ENCODE measurements at places on chromosomes 3 and 15. TPM values are rescaled to one million over a fixed set of nuclear protein-coding genes. Genes with fewer than 3 reads are reported as not detected.

DNA sequence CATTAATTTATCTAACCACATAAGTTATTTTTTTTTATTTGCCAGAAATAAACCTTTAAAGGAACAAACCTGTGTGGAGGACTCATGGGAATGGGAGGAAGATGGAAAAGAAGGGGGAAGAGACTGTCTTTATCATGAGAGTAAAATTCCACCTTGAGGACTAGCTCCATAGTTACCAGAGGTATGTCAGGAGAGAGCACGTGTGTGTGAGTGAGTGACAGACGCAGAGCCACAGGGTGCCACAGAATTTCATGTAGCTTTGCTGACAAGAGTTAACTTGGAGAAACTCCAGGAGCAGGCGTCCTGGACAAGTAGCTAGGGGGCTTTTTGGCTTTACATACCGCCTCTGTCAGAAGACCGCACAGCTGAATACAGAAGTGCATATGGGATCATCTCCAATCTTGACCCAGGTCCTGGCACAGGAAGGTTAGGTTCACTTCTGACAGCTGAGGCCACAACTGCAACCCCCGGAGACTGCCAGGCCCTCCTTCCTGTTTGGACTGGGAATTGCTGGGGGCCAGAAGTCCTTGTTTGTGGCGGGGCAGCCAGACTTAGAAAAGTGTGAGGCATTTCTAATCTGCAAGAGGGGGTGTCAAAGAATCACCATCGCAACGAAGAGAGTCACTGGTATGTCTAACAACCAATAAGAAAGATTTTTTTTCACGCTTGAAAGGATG is 197.8 kb upstream of the TPM1 start:
- DNase-seq: peak; percentile 49

DNA sequence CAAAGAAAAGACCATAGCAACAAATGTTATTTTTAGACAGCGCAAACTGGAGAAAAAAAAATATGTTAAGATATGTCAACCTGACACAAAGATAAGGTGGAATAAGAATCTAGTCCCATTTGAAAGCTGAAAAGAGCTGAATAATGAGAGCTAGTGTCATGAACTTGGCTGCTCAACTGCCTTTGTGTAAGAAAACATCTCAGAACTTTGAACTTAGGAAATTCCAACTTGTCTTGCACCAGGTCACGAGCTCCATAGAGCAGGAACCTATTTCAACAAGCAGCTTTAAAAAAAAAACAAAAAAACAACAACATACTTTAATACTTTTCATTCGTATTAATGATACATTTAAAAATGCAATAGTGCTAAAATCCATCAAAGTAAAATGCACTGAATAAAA is 79.5 kb downstream of the ZNF280D start:
- no peak for DNase-seq

- peak; percentile 39 for DNase-seq
Observed at GRCh38 chr3:43316783-43317460, 30.6 kb downstream of the SNRK start.

Gene PCSK6
- polyA plus RNA-seq: 1.5 TPM

Gene SLC28A2
- not detected for polyA plus RNA-seq

Gene GRK7
- not detected for polyA plus RNA-seq

Measured in fibroblast of lung (primary cell).